ENCODE measurements at places on chromosomes 6 and 20.

DNA sequence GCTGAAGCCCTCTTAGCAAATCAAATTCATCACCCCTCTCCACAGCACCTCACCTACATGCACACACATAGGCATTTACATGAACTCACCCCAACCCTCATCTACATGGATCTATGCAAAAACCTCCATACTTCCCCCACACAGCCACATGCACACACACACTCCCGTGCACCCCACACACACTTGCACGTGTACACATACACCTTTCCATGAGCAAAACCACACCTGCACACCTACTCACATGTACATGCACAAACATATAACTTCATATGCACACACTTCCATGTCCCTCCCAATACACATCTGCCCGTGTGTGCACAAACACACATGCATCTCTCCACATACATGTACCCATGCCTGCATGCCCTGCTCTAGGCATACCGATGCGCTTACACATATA, 23.3 kb downstream of the CST5 start:
- DNase-seq: no peak

DNA sequence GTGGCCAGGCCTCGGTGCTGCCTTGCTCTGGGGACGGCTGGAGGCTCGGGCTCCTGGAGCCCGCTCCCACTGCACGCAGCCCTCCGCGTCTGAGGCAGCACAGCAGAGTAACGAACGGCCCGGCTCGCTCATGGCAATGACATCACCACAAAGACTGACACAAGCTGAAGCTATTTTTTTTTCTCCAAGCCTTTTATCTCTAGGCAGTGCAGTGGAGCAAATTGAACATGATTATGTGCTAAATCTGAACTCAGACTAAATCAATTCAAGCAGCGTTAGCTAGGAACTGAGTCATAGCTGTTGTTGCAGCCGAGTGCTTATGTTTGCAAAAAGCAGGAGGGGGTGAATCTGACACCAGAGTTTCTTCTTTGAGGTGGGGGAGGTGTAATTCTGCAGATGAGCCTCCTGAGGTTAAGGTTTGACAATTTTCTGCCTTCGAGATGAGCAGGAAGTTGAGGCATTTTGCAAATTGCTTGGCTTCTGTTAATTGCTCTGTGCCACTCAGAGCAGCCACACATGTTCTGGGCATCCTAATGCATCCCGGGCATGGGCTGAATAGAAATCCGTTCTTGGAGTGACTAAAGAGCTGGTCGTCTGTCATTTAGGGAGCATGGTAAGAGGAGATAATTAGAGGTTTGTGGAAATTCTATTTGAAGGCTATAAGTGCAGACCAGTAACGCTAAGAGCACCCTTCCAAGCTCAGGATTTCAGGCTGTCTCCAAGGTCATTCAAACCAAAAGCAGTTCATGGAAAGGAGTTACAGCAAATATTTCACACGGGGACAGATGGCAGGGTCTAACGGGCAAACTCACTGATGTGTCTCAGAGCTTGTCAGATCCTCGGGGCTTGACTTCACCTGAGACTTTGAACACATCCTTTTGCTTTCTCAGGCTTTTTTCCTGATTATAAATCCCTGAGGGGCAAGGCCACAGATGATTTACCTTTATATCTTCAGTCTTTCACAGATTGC, 155.1 kb upstream of the ENPP5 start:
- peak; percentile 7 for DNase-seq

DNA sequence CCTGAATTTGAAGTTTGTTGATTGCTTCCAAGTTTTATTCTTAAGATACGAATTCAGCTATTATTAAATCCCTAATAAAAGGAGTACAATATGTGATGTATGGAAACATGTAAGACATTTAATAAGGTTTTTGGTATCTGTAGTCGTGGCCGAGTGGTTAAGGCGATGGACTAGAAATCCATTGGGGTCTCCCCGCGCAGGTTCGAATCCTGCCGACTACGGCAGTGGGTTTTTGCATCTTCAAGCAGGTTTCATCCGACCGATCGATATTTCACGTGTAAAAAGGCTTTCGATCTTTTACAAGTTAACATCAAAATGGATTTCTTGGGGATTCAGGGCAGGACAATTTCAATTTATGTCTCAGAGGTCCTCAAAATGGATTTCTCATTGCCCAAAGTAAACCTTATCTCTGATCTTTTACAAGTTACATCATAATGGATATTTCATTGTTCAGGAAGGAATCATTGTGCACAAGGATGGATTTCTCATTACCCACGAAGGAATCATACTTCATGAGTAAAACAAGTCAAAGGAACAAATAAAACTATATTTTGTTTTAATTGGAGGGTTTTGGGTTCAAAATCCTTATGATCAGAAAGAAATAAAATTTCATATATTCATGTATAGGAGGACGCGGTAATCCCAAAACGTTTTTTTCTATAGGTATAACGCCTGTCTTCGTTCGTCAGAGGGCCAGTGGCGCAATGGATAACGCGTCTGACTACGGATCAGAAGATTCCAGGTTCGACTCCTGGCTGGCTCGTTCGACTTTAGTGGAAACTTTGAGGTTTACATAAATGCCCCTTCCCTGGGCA, 37.3 kb upstream of the BTN3A2 start:
- peak; percentile 85 for DNase-seq

DNA sequence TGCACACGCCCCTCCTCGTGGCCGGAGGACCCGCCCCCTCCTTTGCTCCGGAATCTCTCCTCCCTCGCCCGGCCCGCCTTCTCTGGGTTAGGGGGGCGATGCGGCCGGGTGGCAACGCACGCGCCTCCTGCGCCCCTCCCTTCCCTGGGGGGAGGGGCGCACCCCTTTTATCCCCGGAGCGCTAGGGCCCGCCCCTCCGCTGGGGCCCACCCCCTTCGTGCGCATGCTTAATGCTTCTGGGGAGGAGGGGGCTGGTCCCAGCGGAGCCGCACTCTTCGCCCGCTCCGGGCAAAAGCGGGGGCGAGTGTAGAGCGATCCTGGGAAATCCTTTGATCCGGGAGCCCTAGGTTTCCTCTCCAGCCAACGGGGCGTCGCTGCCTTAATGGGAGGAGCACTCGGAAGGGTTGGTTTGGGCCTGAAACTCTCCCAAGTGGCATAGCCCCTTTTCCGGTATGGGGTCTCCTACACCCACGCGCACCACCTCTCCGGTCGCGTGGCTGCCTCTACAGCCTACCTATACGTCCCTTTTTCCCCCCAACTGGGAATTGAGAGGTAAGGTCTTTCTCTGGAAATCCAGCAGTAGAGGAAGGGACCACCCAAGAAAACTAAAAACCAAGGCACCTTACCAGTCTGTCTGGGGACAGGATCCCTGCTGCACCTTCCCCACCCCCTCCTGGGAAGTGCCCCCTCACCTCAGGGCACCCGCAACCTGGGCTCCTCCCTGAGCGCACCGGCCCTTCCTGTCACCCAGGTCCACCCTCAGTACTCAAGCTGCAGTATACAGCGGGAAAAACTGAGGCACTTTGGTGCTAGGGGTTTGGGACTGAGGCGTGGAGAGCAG, 2.1 kb downstream of the SOX12 start:
- DNase-seq: peak; percentile 74

DNA sequence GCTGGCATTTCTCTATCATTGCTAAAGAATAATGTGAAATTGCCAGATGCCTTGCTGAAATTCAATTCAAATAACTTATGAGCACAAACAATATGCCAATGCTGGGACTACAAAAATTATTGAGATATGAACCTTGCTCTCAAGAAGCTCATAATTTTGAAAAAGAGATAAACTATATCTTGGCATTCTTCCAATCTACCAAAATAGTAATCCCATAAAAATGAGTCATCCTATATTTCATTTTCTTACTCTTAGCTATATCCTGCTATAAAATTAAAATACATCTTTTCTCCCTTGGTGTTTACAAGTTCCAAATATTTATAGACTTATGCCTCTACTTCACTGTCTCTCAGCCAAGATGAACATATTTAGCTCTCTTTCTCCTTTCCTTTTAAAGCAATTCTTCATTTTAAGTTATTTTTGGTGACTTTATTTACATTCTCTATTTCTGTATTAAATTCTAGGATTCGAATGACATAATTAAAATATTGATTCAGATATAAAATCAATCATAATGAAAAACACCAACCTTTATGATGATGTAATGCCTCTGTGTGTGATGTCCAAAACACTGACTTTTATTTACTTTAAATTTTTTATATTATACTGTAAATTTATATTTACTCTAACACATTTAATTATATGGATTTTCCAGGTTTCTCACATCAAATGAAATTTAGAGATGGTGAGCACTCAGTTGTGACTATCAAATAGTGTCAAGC, 152.6 kb downstream of the CDK19 start:
- no peak for DNase-seq

DNA sequence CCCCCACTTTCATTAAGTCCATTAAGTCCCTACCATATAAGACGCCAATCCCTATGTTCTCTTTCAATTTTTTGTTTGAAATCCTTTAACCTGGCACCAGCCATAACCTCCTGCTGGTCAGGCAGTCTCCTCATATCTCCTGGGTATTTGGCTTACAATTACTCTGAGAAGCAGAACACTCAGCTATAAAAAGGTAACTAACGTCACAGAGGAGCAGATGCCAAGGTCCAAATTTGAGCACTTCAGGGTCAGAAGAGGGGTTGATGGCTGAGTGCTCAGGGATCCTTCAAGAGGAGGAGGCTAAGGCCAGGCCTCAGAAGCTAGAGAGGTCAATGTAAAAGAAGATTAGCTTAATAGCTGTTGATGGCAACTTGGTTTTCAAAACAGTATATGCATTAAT, 22.3 kb upstream of the RCAN2 start:
- no peak for DNase-seq
